ENCODE measurements at places on chromosomes 2 and 18.

DNA sequence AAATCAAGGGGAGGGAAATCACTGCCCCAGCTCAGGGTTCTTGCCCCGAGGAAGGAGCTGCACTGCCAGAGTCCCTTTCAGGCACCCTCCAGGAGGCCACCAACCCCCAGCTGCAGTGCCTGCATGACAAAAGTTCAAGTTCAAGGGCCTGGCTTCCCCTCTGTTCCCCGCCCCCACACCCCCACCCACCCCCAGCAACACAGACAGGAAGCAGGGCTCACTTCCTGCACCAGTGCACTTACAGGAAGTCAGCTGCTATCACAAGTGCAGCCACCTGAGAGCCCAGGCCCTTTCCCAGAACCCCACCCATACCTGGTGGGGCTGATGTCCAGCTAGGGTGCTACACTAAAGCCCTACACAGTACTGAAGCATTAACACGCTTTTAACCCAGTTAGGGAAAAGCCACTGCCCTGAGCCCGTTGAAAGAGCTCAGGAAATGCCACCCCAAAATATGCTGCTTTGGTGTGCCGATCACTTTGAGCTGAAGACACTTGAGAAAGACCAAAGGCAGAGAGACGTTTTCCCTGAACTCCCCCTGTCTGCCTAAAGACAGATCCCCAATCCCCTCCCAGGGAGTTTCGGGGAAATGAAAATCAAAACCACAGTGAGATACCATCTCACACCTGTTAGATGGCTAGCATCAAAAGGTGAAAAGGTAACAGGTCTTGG is 109.9 kb upstream of the CAB39 start:
- DNase-seq: no peak

DNA sequence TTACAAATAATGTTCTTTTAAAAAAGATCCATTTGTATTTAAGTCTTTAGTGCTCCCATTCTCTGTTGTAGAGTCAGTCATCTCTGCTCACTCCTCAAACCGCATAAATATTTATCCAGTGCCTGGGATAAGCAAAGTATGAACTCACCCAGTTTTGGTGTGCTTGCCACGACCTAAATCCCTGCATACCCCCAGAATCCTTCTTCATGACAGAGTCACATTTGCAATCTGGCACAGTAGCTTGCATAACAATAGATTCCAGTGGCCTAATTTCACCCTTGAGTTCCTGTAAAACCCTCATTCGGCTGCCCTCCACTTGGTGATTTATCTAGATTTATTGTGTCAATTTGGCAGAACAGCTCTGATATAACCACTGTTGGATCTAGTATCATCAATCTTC is 92.9 kb downstream of the DTNA start:
- no peak for DNase-seq

DNA sequence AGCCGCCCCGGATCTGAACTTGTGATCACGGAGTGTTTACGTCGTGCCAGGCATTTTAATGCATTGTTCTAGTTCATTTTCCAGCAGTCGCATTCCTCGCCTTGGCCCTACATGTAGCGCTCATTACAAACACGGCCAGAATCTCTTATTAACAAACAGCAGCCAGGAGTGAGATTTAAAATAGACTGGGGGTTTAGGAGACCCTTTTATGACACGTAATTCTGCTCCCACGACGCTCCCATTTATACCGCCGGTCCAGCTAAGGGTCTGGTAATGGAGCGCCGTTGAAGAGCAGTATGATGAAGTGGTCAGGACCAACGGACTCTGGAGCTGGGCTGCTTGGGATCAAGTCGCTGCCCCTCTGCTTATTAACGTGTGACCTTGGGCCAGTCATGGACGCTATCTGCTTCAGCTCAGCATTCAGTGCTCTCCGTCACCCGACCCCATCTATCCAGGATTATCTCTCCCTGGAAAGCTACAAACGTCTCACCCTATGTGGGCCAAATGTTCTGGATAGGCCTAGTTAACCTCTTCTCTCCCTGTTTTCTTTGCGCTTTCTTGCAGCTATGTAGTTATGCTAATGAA is 745 bp downstream of the MSH2 start:
- no peak for DNase-seq

DNA sequence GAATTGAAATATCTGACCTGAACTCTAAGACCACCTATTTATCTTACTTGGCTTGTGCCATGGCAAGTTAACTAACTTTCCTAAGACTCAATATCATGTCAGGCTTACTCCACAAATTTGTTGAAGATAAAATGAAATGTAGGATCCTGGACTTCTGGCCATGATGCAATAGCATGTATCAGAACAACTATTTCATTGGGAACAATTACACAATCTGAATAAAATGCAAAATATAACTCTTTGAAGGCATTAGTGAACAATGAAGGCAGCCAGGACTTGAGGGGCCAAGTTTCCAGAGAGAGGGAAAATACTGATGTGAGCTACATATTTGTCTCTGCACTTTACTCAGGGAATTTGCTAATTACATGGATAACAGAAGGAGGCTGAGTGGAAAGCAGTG is 476.5 kb upstream of the ACVR2A start:
- no peak for DNase-seq

- DNase-seq: no peak
Measured at GRCh38 chr18:25190472-25190871, 161.5 kb downstream of the ZNF521 start.

DNA sequence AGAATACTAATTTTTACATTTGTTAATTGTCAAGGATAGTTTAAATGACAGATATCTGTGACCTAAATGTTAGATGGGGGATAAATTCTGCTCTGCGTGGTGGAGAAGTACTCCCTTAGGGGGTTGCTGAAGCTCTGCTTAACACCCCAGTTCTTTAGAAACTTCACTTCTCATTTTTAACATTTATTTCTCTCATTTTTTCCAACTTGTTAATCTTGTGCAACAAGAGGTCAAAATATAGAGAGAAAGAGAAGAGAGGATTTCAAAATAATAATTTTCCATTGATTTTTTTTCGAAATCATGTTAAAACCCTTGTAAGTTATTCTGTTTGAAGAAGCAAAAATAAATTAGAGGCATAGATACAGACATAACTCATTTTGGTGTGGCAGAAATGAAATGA is 61.3 kb upstream of the SLC8A1 start:
- DNase-seq: no peak

DNA sequence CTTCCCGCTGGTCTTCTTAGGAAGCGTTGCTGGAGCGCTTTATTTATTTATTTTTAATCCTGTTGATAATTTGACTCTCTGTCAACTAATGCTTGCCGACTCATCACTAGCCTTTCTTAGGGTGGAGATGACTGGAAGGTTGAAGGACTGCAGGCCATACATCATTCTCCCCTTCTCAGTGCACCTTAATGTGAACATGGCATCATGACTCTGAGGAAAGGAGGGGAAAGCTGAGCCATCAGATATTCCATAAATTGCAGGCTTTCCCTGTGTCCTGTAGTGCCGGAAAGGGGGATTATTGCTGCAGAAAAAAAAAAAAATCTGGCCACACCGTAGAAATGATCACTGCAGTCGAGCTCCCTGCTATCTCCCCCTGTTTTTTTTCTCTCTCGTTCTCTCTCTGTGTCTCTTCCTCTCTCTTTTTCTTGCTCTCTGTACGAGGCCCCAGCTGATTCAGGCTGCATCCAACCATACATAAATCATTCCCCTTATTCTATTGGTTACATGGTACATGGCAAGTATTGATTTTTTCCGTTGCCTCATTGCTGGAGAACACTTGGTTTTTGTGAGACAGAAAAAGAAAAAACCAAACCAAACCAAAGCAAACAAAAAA is 125.8 kb upstream of the EFEMP1 start:
- no peak for DNase-seq

DNA sequence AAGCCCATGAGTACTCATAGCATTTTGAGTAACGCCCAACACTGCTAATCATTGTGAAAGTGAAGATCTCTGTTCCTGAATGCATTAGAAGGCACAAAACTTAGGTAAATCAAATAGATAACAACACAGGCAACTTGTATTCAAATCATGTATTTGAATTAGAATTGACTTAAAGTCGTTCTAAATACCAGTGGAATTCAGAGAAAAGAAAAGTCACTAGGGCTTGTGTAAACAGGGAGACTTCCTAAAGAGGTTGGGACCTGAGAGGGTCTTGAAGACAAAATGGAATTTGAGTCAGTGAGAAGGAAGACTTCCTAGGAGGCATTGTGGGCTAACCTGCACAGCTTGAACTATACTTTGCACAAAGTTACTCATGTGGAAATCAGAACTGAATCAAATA is 127.2 kb downstream of the CTNNA2 start:
- DNase-seq: no peak

DNA sequence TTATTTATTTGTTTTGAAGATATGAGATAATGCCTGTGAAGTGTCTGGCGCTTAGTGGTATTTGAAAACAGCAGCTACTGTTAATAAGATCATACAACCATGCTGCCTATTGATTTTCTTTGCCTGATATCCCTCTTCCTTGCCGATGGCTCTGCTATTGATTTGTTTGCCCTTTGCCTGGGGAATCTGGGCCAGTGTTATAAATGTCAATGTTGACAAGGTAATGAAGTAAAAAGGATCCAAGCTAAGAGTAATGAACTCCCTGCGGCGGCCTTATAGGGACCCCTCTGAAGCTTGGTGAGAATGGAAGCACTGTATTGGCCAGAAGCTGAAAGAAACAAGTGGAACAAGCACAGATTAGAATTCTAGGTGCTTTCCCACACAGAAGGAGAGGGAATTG is 854.6 kb downstream of the CNTNAP5 start:
- DNase-seq: no peak

- DNase-seq: no peak
Measured at GRCh38 chr18:49994410-49994809, 181.1 kb upstream of the ACAA2 start.

- no peak for DNase-seq
Measured at GRCh38 chr2:67840460-67841068, 222.2 kb downstream of the C1D start.

- DNase-seq: no peak
Measured at GRCh38 chr2:4618141-4618540, 914.8 kb downstream of the DCDC2C start.

- DNase-seq: no peak
Measured at GRCh38 chr2:217636991-217637561, 365.7 kb downstream of the TNS1 start.

GRCh38 chr2:182077448-182078142 is 91.9 kb downstream of the PPP1R1C start:
- peak; percentile 95 for DNase-seq

DNA sequence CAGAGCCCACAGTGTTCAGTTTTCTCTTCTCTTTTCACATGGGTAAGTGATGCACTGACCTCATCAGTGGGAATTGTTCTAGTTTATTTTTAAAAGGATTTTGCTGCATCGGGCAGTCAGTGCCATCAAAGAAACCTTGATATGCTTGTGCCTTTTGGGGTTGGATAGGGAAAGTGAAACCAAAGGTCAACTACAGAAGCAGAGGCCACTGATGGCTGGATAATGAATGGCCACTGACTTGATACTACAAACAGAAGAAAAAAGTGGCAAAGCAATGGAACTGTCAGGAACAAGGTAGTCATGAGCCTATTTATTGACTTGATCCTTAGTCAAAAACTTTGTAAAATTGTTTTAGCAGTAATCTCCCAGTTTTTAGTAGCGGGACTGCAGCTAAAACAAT is 636.3 kb upstream of the ZEB2 start:
- no peak for DNase-seq

DNA sequence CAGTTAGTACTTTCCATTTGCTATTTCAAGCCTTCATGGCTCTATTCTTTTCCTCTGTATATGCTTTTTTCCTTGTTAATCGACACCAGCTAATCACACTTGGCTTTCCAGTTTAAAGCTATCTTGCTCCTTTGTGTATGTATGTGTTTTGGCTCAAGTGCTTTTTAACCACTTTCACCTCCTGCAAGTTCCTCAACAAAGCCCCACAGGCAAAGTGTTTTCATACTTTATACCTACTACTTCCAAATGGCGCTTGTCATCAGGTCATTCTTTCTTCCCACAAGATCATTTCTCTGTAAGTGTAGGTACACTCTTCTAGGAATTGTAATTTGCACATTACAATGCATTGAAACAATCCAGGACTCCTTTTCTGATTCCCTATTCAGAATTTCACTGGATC is 64.0 kb upstream of the FIGN start:
- DNase-seq: no peak

DNA sequence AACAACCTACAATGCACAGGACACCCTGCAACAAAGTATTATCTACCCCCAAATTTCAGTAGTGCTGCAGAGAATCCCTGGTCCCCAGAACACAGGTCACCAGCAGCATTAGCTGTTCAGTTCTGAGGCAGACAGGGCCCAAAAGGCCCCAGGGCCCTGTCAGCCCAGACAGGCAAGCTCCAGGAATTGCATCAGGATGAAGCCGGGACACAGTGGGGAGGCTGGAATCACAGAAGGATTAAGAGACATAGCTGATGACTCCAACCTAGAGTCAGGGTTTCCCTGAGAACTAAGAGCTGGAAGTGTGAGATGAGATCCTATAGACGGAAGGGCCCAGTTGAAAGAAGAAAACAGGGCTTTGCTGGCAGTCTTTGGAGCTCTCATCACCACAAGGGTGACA is 148.1 kb downstream of the GALNT14 start:
- DNase-seq: no peak

DNA sequence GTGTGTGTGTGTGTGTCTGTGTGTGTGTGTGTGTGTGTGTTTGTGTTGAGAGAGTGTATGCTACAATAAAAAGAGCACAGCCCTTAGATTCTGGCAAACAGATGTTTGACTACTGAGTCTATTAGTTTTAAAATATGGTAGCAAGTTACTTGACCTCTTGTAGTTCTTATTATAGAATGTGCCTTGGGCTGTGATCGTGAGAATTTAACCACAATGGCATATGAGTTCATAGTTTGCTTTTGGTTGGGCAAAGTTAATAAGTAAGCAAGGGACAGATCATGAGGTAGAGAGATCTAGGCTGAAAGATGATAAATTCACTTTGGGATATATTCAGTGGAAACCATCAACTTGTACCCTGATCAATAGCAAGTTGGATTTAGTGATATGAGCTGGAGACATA is 334.3 kb upstream of the VWC2L start:
- no peak for DNase-seq

DNA sequence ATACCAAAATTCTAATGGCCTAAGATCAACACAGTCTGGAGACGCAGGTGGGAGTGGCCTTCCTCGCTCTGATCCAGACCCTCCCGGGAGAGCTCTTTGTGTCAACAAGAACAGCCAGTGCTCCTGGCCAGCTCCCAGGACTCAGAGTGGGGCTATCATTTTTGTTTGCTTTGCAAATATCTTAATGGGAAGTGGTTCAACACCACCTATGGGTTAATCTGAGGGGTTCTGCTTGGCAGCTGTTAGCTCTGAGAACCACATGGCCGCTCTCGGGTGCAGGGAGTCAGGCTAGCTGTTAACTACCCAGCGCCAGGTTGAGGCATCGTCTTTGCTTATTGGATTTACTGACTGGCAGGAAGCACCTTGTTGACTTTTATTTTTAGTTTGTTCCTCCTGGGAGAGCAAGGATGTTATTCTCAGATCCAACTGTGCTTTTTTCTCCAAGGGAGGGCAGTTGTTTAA is 184.8 kb upstream of the SP5 start:
- peak; percentile 94 for DNase-seq

DNA sequence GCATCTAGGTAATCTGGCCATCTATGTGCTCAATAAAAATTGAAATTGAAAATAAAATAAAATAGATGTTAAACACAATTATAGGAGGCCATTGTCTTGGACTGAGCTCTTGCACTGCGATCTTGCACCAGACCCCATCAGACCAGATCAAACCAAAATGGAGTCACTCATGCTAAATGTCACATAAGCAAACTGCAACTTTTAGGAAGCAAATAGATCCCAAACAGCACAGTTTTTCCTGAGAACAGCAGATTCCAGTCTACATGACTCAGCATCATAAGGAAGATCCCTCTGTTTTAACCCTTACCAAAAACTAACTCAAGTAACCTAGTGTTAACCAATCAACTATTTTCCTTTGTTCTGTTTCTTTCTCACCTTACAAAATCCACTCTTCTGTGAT is 57.7 kb upstream of the LRP1B start:
- no peak for DNase-seq
